Activated CD4-positive, alpha-beta T cell treated with anti-CD3 and anti-CD28 coated beads for 1 hour (primary cell): ENCODE measurements at places on chromosomes 7 and 10.

DNA sequence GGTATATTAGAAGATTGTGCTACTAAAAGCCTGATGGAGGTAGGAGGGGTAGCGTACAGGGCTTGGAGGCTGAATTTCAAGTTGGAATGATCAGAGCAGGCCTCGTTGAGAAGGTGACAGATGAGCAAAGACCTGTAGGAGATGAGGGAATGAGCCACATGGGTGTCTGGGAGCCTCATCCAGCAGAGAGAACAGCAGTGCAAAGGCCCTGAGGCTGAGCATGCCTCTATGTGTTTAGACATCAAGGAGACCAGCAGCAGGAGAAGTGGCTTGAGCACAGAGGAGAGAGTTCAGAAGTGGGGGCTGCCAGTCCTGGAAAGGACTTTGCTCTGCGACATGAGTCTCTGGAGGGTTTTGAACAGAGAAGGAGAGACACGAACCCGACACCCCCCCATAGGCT lies 111.7 kb downstream of the TMEM130 start:
- no peak for DNase-seq

GRCh38 chr10:6602700-6603084 lies 22.6 kb upstream of the PRKCQ start:
- no peak for DNase-seq

GRCh38 chr7:209906-210305 lies 17.5 kb downstream of the FAM20C start:
- DNase-seq: no peak

- no peak for DNase-seq
Measured at GRCh38 chr7:6504996-6505395, 46.3 kb downstream of the GRID2IP start.

- DNase-seq: no peak
Measured at GRCh38 chr10:22315455-22316285, 518 bp upstream of the COMMD3 start.

GRCh38 chr10:6163364-6164270 lies 39.1 kb upstream of the PFKFB3 start:
- DNase-seq: peak; percentile 88

DNA sequence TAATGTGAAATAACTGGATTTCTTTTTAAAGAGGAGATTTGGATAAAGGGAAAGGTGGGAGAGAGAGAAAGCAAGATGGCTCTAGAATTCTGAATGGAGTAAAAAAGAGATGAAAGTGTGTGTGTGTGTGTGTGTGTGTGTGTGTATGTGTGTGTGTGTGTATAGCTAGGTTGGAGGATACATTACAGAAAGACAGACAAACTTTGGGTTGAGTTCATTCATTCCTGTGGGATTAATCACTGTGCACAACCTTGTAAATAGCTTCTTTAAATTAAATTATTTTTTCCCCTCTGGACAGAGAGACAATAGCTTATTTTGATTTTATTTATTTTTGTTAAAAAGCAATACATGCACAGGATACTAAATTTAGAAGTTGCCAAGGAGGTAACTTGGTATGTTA lies 7.5 kb downstream of the ASB4 start:
- DNase-seq: no peak

GRCh38 chr7:45988405-45989057 lies 67.5 kb upstream of the IGFBP3 start:
- DNase-seq: no peak

- no peak for DNase-seq
Measured at GRCh38 chr7:19971956-19972355, 198.5 kb upstream of the TMEM196 start.

DNA sequence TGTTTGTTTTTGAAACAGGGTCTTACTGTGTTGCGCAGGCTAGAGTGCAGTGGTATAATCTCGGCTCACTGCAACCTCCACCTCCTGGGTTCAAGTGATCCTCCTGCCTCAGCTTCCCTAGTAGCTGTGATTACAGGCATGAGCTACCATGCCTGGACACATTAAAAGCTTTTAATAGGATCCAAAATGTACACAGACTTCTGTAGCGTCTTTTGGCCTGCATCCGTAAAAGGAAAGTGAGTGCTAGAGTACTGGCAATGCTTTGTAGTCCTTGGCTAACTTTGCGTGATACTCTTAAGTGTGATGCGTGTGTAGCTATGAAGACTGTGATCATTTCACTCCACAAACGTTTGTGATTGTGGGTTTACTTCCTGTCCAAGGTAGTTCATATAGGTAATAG lies 13.3 kb downstream of the ZRANB1 start:
- no peak for DNase-seq

DNA sequence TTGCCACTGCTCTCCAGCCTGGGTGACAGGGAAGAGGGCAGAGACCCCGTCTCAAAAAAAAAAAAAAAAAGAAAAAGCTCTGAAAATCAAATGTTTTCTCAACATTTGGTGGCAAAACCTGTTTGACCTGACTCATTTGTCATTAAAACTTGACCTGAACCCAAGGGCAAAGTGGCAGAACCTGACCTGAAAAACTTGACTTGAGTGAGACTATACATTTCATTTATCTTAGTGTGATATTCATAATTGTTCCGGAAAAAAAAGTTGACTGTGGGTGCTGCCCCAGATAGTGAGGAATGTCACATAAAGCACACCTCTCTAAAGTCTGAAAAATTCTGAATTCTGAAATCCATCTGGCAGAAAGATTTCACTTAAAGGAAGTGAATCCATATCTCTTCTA lies 2.3 kb upstream of the TAX1BP1 start:
- DNase-seq: no peak

- DNase-seq: no peak
Measured at GRCh38 chr7:150564566-150564965, 2.6 kb upstream of the GIMAP4 start.

DNA sequence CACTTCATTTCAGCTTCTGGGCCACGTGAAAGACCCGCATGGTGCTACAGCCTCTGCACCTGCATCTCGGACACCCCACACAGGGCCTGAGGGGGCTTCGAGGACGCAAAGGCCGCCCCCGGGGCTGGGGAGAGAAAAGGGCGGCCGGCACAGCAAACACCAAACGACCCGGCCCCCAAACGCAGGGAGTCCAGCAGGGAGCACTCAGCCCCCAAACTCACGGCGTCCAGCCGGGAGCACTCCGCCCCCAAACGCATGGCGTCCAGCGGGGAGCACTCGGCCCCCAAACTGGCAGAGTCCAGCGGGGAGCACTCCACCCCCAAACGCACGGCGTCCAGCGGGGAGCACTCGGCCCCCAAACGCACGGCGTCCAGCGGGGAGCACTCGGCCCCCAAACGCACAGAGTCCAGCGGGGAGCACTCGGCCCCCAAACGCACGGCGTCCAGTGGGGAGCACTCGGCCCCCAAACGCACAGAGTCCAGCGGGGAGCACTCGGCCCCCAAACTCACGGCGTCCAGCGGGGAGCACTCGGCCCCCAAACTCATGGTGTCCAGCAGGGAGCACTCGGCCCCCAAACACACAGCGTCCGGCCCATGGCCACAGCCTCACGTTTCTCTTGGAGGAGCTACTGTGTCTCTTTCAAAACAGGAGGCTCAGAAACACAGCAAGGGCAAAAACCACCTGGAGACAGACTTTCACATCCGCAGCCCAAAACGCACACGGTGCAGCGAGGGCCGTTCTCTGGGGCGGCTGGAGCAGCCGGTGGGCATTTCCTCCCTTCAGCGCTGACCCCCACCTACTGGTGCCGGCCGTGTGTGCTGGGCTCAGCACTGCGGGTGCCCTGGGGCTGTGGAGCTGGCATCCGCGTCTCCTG lies 27.0 kb upstream of the UTF1 start:
- DNase-seq: no peak

DNA sequence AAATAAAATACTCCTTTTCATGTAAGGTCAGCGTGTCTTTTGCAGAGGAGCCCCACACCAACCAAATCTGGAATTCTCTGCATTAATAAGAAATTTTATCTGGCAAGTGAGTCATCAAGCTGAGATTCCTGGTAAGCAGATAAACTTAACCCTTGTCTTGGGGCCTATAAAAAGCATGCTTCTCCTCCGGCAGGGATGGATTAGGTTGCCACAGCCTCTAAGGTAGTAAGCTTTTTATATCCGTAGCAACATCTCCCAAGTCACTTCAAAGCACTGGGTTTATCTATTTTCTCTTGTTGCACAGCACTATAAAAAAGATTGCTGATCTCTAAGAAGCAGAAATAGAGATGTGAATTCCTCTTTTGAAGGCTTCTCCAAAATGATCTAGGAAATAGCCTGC lies 202.8 kb upstream of the NOBOX start:
- DNase-seq: no peak

DNA sequence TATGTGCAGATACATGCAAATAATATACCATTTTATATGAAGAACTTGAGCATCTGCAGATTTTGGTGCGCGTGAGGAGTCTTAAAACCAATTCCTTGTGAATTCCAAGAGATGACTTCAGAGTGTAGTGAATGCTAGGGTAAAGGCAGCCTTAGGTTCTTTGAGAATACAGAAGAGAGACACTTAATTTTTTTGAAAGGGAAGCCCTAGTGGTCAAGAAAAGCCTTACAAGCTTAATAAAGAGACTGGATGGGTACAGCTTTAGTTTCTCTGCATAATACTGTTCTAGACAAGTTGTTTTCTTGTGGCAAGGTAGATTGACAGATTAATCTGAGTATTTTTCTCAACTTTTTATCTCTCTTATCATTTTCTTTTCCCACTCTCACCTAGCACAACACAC lies 636.5 kb downstream of the DNAJB9 start:
- no peak for DNase-seq

DNA sequence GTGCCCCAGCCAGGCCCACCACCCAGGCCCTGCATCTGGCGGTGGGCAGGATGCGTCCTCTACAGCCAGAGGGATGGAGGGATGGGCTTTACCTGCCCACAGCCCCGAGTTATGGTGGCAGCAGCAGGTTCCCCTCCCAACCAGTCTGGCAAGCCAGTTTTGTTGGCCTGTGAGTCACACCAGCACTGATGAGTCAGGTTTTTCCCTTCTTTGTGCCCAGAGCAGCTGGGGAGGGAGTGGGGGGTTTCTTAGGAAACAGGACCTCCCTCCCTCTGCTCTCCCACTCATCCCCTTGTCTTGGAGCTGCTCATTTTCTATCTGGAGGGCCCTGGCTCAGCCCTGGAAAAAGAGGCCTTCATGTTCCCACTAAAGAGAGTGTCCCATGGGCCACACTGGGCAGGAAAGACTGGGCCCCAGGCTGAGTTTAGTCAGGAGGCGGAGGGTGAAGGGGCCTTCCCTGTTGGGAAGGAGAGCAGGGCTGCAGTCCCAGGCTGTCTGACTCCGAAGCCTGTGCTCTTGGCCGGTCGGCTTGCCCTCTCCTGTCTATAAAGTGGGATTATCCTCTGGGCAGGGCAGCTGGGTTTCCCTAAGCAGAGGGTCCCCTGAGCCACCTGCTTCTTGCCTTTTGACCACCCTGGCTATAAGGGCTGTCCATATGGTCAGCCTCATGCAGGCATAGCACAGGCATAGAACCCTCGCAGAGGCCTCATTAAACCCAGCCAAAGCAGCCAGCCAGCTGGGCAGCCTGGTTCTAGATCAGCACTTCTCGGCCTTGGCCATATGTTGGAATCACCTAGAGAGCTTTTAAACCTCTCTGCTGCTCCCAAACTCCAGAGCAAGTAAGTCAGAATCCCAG lies 30.2 kb upstream of the ANKRD2 start:
- peak; percentile 17 for DNase-seq

GRCh38 chr7:12930534-12930933 lies 243.1 kb downstream of the ARL4A start:
- no peak for DNase-seq

DNA sequence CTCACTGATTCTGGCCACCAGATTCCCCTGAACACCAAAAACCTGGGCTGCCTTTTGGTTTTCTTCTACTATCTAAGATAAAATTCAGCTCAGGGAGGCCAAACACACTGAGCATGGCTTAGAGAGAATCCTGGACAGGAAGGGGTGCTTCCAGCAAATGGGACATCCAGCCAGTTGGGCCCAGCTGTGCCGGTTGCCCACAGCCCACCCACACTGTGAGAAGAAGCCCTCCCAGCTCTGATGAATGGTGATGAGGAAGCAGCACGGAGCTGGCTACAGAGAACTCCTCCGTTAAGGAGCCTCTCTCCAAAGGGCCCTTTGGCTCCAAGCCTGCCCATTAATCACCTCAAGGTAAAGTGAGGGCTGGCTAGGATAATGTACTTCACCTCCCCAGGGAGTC lies 15.9 kb downstream of the LRRC18 start:
- no peak for DNase-seq

- DNase-seq: no peak
Measured at GRCh38 chr7:53609185-53609584, 573.8 kb downstream of the POM121L12 start.

GRCh38 chr7:43649755-43650274 lies 66.9 kb downstream of the STK17A start:
- DNase-seq: peak; percentile 47

- DNase-seq: no peak
Measured at GRCh38 chr10:32005050-32005449, 51.2 kb downstream of the KIF5B start.

- DNase-seq: no peak
Measured at GRCh38 chr10:67098461-67098860, 172.6 kb downstream of the LRRTM3 start.

DNA sequence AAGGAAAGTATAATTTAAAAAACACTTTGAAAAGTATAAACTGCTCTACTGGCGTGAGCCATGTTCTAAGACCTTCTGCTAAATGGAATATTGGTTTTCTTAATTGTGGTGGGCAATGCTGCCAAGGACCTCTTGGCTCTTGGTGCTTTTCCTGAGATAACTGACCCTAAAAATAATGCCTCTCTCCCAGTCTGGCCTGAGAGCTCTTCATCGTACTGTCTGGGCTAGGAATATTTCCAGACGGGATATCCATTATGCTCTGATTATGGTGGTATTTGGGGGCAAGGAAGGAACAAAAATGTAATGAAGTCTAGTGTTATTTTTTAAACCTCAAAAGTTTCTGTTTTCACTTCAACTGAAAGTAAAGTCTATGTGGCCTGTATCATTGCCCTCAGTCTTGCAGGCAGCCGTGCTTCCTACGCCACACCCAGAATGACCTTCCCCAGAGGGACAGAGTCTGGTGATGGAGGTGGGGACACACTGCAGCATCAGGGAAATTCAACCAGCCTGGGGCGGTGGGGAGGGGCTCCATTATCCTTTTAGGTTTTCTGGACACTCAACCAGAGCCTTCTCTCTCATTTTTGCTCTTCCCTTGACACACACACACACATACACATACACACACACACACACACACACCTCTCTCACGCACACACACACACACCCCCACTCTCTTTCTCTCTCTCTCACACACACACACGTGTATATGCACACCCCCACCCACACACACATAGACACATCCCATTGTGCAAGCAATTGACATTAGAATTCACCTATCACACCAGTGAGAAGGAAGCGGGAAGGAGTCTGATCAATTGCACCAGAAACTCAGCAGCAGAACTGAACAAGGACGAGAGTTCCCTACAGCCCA lies 99.6 kb downstream of the LRRC18 start:
- no peak for DNase-seq

- DNase-seq: no peak
Measured at GRCh38 chr10:10860455-10860976, 157.2 kb upstream of the CELF2 start.

- no peak for DNase-seq
Measured at GRCh38 chr10:125123476-125124114, 36.8 kb downstream of the CTBP2 start.

DNA sequence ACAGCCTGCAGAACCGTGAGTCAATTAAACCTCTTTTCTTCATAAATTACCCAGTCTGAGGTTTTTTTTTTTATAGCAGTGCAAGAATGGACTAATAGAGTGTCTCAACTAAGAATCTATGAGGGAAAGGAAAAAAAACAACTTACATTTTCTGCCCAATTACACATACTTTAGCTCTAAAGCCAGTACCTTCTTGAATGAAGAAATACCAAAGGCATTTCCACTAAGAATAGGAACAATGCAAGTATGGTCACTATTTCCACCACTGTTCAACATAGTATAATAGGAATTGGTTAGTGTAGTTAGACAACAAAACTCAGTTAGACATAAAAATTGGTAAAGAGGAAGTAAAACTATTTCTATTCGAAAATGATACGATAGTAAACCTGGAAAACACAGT lies 37.6 kb downstream of the MICU1 start:
- DNase-seq: no peak
